Stimulated activated CD4-positive, alpha-beta T cell treated with anti-CD3 and anti-CD28 coated beads, Interleukin-1b, Interleukin-23, amount 100 ng/mL, for 1 hour (primary cell): ENCODE measurements at places on chromosomes 3 and 15.

DNA sequence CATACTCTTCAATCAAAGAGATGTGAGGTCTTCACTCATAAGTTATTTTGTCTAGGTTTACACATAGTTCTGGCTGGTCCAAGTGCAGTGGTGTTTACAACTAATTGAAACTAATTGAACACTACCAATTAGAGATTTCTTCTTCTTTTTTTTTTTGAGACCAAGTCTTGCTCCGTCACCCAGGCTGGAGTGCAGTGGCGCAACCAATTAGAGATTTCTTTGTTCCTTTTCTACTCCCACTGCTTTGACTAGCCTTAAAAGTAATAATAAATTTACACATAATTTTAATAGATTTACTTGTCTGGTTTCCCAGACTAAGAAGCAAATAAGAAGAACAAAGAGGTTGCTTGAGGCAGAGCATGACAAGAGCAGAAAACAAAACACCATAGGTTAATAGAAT, 6.7 kb upstream of the DENND6A start:
- no peak for DNase-seq

DNA sequence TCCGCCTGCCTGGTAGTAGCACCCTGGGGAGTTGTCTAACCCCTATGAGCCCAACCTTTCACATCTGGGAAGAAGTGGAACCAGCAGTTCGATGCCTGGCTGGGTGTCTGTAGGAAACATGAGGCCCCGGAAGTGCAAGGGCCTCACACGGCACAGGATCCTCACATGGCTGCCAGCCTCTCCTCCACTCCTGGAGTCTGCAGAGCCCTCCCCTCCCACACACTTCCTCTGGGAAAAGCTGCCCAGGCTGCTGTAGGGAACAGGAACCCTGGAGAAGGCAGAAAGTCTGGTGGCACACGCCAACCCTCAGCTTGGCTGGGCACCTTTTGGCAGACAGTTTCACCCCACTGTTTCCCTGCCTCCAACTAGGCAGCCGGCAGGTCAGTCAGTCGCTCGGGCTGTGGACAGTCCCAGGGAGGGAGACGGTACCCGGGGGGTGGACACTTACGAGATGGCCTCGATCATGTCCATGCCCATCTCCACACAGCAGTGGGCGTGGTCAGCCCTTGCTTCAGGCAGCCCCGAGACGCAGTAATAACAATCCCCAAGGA, 118.4 kb downstream of the ADCY5 start:
- DNase-seq: no peak

GRCh38 chr15:60406513-60407414, 9.0 kb upstream of the ANXA2 start:
- DNase-seq: no peak

DNA sequence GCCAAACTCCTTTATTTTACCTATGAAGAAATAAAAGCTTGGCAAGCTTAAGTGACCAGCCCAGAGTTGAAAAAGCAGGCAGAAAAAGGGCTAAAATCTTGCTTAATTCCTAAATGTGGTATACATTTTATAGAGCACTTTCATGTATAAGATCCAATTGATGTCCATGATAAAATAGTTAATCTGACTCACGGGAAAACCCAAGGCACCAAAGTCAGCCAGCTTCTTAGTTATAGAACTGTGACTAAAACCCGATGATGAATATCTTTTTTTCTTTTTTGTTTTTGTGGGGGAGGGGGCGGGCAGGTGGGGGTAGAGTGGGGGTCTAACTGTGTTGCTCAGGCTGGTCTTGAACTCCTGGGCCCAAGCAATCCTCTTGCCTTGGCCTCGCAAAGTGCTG, 71.4 kb downstream of the PEAK1 start:
- DNase-seq: no peak

DNA sequence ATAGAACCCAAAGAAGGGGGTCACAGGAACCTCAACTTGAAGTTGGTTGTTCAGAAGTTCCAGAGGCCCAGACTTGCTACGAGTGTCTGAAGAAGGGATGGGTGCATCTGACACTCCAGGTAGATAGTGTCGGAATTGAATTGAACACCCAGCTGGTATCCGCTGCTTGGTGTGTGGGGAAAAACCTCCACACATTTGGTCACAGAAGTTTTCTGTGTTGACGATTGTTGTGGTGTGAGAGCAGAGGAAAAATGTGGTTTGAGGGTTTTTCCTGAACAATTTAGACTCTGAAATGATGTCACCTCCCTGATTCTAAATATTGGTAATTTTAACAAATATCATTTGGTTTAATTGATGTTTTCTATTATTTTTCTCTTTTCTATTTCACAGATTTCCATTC, 218.8 kb upstream of the CTNNB1 start:
- no peak for DNase-seq

GRCh38 chr3:169458752-169459151, 204.8 kb downstream of the MECOM start:
- no peak for DNase-seq

GRCh38 chr15:85414495-85414894, 34.1 kb downstream of the AKAP13 start:
- no peak for DNase-seq

DNA sequence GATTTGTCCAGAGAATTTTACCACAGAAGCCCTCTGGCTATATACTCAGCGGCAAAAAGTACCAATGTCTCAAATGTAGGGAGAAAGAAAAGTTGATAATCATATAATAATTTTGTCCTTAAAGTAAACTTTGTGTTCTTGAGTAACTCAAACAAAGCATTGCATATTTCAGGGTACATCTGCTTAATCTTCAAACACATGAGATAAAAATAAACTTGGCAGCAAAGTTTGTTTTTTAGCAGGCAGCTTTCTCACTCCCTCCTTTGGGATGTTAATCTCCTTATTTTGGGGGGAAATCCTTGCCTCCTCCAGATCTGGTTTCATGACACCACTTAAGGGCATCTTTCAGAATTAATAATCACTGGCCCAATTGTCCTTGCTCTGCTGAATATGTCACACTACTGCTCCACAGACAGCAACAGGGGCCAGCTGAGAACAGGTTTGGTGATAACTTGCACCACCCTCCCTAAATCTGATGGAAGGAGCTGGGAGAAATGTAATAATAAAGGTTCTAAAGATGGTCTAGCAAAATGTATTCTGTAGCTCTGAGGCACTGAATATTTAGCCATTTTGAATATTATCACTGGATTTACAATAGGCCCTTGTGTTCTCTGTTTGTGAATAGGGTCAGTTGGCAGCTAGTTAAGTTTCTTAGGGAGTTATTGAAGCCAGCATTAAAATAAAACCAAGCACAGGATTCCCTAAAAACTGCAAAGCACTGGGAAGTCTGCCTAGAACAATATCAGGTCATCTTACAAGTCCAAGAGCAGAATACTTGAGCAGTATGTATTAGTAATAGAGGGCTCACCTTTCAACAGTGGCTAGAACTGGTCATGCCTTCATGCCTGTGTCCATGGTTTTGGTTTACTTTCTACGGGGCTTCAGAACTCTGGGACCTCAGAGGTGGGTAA, 79.2 kb downstream of the EFL1 start:
- DNase-seq: no peak

GRCh38 chr3:9196020-9196419, 53.4 kb downstream of the SRGAP3 start:
- no peak for DNase-seq

DNA sequence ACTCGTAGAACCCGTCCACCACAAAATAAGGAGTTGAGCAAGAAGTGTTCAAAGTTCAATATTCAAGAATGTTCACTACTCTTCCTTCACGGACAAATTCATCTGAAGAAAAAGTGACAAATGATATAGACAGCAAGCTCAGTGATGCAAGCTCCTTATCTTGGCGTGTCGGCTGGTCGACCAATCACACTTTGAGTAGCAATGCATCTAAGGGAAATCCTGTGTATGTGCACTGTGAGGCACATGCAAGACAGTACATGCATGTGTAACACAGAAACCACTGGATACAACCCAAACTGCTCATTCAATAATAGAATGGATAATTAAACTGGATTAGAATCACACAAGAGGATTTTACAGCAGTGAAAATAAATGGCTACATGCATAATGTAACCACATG, 64.4 kb upstream of the CSPG5 start:
- DNase-seq: no peak

DNA sequence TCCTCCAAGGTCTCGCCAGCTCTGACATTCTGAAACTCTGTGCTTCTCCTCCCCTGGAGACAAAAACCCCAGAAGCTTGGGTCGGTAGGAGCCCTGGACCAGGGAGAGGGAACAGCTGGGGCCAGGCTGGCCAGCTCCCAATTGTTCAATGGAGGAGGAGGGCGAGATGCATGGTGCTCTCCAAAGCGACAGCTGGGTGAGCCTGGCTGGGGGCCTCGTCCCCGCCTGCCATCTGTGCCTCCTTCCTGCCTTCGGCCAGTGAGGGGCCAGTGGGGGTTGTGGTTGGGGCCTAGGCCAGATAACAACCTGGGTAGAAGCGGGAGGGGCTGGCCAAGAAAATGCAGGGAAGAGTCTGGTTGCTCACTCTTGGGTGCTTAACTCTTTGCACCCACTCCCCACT, 79.4 kb downstream of the CORO2B start:
- DNase-seq: no peak

- DNase-seq: no peak
Observed at GRCh38 chr3:64922213-64922612, 234.4 kb upstream of the ADAMTS9 start.

DNA sequence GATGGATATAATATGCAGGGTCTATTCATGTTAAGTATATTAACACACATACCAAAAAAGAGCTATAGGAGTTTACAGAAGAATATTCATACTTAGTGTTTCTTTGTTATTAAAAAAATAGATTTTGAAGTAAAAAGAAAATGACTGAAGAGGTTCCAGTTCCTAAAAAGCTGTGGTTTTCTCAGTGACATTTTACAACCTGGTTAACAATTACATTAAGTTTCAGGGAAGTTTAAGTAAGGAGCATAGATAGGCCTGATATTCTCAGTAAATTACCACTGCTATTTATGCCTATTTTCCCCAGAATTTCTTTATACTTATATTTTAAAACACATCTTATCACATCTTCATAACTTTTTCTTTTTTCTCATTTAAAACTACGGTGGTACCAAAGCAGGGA, 43.6 kb upstream of the SPTSSB start:
- no peak for DNase-seq

DNA sequence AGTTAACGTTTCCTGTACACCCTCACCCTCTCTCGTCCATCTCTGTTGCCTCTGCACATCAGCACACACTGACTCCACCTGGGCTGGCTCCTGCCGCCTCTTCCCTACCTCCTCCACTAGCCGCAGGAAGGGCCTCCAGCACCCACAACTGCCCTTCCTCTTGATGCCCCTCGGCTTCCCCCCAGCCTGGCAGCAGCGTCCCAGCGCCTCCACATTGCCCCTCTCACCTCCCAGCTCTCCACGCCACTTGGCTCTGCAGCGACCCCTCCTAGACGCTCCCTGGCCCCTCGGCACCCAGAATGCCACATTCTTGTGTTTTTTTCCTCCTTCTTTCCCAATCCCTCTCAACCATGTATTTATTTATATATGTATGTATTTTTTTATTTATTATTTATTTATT, 73.6 kb downstream of the ST8SIA2 start:
- DNase-seq: no peak

GRCh38 chr3:185693985-185694653, 108.0 kb downstream of the SENP2 start:
- no peak for DNase-seq

- DNase-seq: no peak
Observed at GRCh38 chr3:123340336-123340735, 108.6 kb downstream of the ADCY5 start.

DNA sequence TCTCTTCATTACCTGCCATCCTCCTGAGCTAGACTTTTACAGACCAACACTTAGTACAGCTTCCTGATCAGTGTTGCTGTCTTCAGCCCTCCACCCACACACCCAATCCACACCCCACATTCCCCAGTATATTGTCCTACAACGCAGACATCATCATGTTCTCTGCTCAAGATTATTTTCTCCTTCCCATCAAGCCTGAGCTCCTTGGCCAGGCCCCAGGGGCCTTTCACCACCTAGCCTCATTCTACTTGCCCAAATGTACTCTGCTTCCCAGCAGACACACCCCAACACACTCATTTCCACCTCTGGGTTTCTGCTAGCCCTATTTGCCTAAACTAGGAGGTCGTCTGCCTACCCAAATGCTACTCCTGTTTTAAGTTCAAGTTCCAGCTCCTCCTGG, 37.0 kb downstream of the DAPK2 start:
- DNase-seq: no peak

- no peak for DNase-seq
Observed at GRCh38 chr3:100069472-100069871, 44.8 kb downstream of the FILIP1L start.

DNA sequence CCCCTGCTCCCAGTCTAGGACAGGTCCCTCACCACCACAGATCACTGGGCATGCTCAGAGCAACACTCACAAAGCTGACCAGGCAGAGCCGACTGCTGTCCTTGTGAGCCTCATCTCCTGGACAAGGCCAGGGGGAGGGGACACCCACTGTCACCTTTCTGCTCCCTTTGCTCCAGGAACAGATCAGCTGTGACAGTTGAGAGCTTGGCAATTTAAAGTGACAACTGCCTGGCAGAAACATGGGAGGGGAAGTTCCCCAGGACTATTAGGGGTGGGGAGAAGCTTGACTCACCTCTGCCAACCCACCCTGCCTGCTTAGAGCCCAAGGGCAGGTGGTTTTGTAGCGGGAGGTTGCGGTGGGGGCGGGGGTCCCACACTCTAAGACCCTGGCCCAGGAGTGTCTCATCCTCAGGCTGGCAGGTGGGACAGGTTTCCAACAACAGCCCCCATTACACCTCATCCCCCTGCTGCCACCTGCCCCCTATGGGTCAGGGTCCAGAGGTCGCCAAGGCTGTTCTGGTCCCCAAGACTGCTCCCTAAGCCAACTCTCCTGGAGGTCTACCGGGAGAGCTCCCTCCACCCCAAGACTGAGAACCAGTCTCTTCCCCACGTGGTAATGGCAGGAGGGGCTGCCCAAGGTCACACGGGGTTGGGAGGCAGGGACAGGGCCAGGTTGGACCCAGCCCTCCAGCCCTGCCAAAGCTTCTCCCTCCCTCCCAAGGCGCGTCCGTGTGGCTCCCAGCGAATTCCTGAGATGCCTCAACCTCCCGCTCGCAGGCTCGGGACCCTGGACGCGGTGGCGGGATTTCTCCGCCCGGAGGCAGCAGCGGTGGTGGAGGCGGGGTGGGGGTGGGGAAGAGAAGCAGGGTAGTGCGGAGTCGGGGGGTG, 80.4 kb downstream of the IQSEC1 start:
- DNase-seq: no peak

DNA sequence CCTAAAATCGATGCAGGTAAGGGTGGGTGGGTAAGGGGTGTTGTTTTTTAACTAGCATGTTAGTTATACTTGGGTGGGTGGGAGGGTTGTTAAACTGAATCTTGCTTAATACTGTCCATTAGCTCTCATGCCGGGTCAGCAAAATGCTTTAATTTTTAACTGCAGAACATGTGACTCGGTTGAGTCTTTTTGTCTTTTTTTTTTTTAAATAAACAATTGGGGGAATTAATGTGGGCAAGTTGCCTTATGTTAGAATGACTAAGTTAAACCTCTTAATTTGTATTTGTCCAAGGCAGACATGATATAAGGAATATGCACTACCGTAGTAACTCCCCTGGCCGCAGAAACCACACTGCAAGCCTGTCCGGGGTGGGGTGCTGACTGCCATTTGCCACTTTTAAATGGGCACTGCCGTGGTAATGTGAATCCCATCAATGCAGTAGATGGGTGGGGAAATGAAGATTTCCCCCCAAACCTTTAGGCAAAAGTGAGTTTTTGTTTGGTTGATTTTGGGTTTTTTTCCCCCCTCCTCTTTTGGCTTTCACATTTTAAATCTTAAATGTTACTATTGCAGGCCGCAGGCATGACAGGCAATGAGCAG, 54.3 kb upstream of the CCR4 start:
- no peak for DNase-seq

GRCh38 chr3:117553461-117553860, 843.9 kb downstream of the TUSC7 start:
- DNase-seq: no peak
